BE2C (cell line): ENCODE measurements at places on chromosomes 12 and 14.

DNA sequence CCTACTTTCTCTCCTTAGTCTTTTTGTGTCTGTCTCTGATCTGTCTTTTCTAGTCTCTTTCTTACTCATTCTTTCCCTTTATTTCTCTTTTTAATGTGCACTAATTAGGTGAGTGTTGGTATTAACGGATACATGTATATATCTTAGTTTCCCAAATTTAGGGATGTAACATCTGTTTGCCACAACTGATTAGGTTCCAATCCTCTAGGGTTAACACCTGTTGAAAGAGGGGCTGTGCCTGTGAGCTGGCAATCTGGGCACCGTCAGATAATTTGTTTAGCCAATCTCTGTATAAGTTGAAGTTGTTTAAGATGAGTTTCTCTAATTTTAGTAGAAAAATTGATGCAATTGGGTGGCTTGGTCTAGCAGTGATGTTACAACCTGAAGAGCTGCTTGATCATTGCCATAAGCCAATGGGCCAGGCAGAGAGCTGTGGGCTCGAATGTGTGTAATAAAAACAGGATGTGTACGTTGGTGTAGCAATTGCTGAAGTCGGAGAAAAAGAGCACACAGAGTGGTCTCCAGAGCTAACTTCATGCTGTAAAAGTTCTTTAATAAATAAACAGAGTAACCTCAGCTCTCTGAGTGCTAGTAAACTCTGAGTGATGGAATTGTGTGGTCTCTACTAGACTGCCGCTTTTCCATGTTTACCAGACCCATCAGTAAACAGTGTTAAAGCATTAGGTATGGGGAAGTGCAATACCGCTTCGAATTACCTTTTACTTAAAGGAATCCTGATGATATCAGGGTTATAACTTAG, 18.3 kb upstream of the LYZ start:
- DNase-seq: no peak

DNA sequence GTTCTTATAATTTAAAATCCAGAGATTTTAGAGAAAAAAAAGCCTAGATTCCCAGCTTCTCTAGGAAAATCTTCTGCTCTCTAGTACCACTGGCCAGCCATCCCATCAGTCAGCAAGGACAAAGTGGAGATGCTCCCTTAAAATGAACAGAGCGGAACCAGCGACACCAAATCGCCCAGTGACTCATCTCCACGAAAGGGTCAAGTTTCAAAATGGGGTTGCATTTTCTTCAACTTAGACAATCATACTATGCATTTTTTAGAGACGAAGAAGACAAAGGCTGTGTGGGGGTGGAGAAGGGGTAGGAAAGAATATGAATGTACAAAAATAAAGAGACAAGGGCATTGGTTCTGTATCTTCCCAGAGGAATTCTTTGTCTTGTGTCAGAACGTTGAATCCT, 212.0 kb downstream of the SLC15A4 start:
- no peak for DNase-seq

DNA sequence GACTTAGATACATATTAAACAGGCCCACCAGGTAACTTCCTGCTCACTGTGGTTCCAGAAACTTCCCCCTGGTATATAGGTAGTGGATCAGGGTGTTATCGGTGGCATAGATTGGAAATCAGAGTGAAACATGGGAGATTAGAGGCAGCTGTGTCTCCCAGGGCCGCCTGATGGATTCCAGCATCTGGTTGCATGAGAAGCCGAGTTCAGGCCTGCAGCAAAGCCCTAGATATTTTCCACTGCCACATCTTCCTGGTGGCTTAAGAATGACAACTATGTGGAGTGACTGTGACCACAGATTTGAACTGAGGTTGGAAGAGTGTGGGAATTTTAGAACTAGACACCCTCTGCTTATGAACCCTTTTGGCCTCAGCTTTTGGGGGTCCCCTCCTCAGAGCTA, 184.8 kb upstream of the NTF3 start:
- DNase-seq: no peak

DNA sequence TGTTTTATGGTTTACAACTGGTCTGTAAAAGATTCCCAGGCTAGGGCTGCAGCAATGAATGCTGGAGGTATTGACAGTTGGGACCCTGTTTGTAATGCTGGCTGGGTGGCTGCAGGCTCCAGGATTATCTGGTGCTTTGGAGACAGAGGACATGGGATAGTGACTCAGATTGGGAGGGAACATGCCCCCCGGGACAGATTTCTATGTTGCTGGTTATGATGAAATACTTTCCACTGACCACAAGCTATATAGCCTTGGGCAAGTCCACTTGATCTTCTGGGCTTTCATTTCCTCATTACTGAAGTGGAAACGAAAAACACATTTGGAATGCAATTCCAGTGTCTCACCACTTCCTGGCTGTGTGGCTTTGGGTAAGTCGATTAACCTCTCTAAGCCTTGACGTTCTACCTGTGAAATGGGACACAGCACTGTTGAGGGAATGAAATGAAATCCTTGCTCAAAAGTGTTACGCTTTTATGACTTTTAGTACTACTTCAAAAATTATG, 6.3 kb upstream of the TPCN1 start:
- DNase-seq: no peak

DNA sequence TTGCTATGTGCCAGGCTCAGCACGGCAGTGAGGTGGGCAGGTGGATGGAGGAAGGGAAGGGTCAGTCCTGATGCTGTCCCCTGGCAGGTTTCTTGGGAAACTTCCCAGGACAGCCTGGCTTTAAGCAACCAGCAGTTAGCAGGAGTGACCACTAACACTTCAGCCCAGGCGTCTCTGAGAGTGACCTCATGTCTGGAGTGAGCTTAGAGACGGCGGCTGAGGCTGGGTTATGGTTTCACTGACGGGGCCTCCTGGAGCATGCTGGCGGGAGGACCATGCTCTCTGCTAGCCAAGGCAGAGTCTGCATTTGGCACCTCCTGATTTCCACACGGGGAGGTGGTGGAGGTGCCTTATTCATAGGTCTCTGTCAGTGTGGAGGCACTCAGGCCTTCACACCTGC, 2.5 kb downstream of the HHIPL1 start:
- DNase-seq: no peak

DNA sequence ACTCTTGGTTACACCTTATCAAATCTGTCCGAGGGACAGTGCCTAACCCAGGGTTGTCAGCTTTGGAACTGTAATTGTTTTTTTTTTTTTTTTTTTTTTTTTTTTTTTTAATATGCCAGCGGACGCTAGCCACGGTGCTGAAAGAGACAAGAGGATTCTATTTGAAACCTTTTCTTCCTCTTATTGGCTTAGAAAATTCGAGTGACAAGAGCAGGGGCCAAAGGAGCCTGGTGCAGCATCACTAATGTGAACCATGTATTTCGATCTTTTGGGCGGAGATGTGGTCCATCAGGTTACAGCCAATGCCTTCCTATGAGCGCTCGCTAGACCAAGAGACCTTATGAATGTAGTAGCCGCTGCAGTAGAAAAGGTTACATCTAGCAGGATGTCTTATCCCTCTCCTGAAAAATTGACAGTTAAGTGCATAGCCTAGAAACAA, 922 bp downstream of the PTPRR start:
- peak; percentile 61 for DNase-seq

GRCh38 chr12:46403719-46404070, 31.1 kb upstream of the SLC38A2 start:
- no peak for DNase-seq

GRCh38 chr14:94052662-94053061, 26.5 kb downstream of the OTUB2 start:
- no peak for DNase-seq

- DNase-seq: no peak
Measured at GRCh38 chr14:54803396-54803795, 99.2 kb downstream of the GCH1 start.

DNA sequence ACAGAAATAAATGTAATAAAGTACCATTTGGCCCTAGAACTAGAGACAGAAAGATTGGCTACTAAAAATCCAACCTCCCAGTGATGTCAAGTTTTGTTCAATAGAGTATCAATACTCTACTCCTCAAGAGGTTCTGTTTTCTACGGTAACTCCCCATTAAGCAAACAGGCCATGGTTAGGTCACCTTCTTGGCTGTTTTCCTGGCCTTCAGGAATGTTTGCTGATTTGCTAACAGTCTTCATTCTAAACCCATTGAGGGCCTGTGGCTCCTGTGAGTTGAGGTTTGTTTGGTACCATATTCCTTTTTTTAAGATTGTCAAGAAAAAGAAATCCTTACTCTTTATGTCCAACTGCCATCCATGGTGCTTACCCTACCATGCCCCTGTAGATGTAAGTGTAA, 1022.0 kb upstream of the TMEM132C start:
- DNase-seq: no peak

DNA sequence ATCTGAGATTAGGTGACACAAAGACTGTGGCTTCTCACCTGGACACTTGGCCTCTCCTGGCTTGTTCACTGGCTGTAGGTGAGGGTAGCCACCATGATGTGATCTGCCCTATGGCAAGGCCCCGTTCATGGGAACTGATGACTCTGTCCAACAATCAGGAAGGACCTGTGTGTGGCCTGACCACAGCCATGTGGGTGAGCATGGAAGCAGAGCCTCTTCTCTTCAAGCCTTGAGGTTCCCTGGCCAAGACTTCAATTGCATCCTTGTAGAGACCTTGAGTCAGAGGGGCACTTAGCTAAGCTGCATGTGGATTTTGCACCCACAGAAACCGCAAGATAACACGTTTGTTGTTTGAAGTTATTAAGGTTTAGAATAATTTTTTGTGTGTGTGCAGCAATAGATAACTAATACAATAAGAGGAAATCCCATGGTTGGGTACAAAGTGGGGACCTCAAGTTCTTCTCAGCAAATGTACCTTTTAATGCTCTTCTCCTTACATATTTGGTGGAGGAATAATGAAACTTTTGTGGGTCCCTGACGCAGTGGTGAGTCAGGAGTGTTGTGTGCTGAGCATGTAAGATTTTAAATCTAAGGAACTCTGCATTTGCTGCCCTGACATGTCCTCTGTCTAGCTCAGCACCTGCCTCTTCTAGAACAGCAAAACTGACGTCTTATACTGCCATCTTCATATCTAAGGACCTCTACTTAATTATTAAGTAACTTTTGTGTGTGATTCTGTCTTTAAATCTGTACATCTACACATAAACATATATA, 27.5 kb upstream of the PLEKHG7 start:
- no peak for DNase-seq
